Stimulated activated CD4-positive, alpha-beta T cell treated with anti-CD3 and anti-CD28 coated beads, Interleukin-12 subunit alpha, Interleukin-12 subunit beta, amount 100 ng/mL, for 24 hours (primary cell): ENCODE measurements at places on chromosomes 12 and 14.
A peak's percentile ranks its signal among the peaks of the same experiment; 100 is the strongest.

GRCh38 chr14:58430156-58430555 lies 2.6 kb downstream of the KIAA0586 start:
- no peak for DNase-seq

GRCh38 chr12:88472248-88472647 lies 108.0 kb downstream of the KITLG start:
- DNase-seq = no peak

- no peak for DNase-seq
Observed at GRCh38 chr12:118356809-118357256, 15.9 kb downstream of the TAOK3 start.

DNA sequence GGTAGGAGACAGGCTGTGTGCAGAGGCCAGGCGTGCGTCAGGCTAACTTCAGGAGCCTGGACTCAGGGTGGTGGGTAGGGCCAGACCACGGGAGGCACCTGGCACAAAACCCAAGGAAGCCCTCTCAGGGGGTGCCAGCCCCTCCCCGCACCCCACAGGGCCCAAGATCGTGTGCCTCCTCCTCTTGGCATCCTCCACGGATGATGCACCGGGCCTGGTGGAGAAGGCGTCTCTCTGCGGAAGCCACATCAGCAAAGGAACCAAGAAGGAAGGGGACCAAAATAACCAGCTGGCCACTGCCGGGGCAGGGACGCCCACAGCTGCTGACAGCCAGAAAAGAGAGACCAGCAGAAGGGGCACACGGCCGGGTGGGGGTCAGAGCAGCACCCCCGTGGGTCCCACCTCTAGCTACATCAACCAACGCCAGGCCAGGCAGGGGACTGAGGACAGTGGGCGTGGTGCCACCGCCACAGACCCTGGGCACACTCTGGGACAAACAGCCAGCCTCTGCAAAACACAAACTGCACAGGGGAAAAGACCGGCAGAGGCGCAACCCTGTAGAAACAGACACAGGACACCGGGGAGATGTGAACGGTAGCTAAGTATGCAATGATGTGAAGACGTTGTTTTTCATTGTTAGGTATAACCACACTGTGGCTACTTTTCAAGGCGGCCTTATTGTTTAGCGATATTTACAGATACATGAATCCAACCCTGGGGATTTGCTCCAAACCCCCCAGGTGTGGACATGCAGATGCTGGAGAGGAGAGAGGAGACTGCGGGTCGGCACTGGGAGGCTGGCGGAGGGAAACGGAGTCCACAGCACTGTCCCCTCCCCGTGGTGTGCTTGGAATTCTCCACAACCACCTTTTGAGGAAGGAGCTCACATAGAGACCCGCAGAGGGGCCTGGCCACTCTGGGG lies 26.1 kb upstream of the C14orf180 start:
- no peak for DNase-seq

- DNase-seq = no peak
Observed at GRCh38 chr14:91424813-91425530, 7.4 kb upstream of the CCDC88C start.

GRCh38 chr14:69827560-69827959 lies 30.5 kb upstream of the SLC10A1 start:
- no peak for DNase-seq

- no peak for DNase-seq
Observed at GRCh38 chr14:91879196-91879595, 11.9 kb upstream of the TC2N start.

GRCh38 chr12:28776220-28776619 lies 372.9 kb upstream of the FAR2 start:
- no peak for DNase-seq

DNA sequence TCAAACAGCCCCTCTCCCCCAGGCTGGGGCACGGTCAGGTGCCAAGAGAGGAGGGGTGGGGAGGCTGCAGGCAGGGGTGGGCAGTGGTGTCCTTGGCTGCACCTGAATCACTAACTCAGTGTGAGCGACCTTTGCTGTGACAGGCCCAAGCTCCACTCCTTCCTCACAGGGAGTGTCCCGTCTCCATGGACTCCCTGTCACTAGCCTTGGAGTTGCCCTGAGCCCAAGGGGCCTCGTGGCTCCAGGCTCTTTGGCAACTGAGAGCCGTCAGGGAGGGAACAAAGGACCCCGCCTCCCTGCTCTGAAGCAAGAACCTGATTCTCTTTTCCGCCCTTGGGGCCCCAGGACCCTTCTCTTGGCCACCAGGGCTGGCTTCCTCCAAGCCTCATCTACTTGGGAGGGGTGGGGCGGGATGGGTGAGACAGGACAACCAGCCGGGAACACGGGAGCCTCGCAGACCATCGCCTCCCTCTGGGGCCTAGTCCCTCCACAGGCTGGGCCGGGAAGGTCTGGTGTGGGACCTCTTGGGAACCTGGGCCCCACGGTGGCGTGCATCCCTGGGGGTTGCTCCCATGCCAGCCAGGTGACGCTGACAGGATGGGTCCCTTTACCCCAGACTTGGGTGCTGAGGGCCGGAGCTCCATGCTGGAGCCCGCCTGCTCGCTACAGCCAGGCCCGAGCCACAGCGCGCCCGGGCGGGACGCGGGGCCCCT lies 935 bp upstream of the ADSS1 start:
- DNase-seq = no peak

DNA sequence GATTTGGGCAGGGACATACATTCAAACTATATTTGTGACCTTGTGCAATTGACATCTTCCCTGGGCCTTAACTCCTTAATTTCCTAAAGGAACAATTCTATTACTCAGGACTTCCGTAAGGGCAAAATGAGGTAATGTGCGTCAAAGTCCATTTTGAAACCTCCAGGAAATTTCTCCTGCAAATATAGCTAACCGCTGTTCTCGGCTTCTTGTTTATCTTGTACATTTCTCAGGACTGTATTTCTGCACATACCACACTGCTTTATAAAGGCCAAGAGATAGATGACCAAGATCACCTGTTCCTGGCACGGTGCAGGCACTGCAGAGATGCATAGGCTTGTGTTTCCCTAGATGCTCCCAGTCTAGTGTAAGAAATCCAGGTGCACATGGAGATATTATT lies 1009.4 kb downstream of the BCL11B start:
- DNase-seq = no peak

- no peak for DNase-seq
Observed at GRCh38 chr12:9888665-9889273, 7.5 kb downstream of the KLRF2 start.

GRCh38 chr14:68274725-68275124 lies 455.1 kb downstream of the RAD51B start:
- DNase-seq = no peak

DNA sequence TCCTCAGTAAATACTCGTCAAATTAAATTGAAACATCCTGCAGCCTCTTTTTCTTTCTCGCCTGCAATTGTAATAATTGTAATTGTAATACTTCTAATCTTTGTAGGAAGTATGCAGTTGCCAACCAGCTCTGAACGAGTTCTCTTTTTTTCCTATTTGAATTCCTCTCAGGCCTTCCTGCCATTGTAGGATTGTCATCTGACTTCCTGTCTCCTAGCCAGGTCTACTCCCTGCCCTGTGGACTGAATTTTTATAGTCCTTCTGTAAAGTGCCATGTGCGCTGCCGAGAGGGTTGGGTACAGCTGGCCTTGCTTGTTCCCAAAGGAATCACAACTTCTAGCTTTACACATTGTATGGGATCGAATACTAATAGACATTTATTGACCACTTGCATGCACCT lies 183.3 kb downstream of the SSPN start:
- no peak for DNase-seq

DNA sequence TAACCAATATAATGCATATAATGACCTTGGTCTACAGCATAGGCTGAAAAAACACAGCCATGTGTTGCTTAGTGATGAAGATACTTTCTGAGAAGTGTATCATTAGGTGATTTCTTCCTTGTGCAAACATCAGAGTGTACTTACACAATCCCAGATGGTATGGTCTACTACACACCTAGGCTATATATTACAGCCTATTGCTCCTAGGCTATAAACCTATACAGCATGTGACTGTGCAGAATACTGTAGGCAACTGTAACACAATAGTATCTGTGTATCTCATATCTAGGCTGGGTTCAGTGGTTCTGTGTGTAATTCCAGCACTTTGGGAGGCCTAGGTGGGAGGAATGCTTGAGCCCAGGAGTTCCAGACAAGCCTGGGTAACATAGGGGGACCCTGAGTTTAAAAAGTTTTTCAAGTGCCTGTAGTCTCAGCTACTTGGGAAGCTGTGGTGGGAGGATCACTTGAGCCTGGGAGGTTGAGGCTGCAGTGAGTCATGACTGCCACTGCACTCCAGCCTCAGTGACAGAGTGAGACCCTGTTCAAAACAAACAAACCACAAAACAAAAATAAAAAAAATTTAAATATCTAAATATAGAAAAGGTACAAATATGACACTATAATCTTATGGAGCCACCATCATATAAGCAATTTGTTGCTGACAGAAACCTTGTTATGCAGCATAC lies 66.6 kb downstream of the GRIP1 start:
- no peak for DNase-seq

DNA sequence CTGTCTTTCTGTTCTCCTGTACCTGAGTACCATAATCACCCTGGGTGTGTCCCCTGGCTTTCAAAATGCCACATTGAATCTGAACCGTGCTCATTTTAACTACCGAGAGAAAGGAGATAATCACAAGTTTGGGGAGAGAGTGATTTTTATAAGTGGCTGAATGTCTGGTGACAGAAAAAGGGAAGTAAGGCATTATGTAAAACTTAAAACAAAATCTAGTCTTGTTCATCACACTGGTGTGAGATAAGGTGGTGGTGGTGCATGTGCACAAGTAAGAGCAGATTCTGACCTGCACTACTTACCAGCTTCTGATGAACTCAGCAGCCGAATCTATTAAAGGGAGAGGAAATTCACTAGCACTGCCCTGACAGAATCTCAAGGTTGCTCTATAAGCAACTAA lies 56.3 kb downstream of the SPPL3 start:
- DNase-seq = no peak

- DNase-seq = no peak
Observed at GRCh38 chr14:62626416-62626815, 418.8 kb downstream of the KCNH5 start.

GRCh38 chr14:61881046-61881445 lies 118.8 kb downstream of the SNAPC1 start:
- DNase-seq = no peak

DNA sequence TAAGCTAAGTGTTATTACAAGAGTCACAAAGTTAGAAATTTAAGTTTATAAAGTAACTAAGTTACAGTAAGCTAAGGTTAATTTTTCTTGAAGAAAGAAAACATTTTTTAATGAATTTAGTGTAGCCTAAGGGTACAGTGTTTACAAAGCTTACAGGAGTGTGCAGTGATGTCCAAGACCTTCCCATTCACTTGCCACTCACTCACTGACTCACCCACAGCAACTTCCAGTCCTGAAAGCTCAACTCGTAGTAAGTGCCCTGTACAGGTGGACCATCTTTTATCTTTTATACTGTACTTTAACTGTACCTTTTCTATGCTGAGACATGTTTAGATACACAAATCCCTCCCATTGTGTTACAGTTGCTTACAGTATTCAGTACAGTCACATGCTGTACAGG lies 60.9 kb upstream of the TMEM263 start:
- no peak for DNase-seq

- DNase-seq = no peak
Observed at GRCh38 chr14:80324649-80325048, 113.3 kb upstream of the DIO2 start.

- no peak for DNase-seq
Observed at GRCh38 chr12:106170285-106170684, 31.5 kb upstream of the NUAK1 start.

DNA sequence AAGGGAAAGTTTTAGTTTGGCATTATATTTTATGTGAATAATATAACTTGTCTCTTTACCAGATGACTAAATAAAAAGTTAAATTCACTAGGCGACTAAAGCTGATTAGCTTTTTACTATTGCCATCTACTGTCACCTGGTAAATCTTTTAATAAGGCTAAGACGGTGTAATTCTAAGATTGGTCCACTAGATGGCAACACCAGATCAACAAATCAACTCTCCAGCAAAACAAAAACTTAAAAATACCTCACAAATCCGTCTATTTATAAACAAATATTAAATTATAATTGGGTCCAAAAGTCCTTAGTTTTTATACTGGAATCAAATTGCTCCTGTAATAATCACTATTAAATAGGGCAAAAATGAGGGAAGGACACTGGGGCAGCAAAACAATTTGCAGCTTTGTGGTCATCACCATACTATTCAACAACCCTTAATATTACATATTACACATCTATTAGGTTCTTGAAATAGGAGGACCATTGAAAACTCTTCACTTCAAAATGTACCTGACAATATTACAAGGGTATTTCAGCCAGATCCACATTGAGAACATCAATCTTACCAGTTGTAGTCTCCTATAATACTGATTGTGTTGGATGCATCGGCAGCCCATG lies 47.9 kb downstream of the GALC start:
- no peak for DNase-seq

DNA sequence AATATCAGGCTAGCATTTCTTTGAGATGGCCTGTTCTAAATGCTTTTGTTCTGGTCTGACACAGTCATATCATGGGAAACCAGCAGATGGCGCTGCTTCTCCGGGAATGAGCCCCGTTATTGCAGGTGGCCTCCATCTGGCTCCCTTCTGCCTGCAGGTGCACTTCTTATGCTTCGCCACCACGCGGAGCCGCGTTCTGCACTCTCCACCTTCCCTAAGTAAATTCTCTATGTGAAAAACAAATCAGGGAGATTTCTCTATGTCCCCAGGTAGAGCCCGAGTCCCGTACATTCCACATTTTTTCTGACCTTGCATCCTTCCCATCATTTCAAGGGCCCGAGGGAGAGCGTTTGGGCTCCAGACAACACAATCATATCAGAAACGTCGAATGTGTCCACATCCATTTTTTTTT lies 26.2 kb downstream of the GLRX5 start:
- peak; percentile 91 for DNase-seq

GRCh38 chr12:84038242-84038641 lies 874.4 kb downstream of the SLC6A15 start:
- DNase-seq = no peak

GRCh38 chr14:23321572-23322547 lies 603 bp downstream of the PABPN1 start:
- DNase-seq = peak; percentile 45

DNA sequence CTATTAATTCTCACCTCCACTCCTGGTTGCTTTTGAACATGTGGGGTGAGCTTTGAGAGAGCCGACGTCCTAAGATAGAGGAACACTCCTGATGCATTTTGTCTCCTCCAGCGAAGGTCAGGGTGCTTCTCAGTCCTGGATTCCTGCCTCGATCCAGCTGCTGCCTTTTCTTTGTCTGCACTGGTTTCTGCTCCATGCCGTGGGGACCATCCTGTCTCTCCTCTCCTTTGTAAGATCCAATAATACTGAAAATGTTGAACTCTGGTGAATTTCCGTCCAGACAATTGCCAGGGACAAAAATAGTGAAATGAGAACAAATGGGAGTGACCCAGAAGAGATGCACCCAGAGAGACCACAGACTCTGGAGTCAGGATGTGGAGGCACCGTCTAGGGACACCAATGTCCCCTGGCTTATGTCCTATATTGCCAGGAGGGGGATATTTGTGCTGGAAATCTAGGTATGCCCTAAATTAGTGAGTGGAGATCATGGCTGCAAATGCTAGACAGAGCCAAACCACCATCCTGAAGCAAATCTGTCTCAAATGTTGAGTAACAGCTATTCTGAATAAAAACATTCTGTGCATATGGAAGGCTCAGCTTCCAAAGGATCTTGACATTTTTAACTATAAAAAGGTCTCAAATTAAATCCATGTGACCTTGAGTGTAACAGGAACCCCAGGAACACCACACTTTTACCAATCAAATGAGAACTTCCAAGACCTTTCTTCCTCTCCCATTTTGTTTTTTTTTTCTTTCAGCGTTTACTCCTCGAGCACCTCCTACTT lies 170.9 kb downstream of the PPM1H start:
- no peak for DNase-seq

- DNase-seq = no peak
Observed at GRCh38 chr12:80018119-80018518, 81.2 kb upstream of the OTOGL start.
